ENCODE measurements at places on chromosomes 13 and 19. TPM values are rescaled to one million over a fixed set of nuclear protein-coding genes. Genes with fewer than 3 reads are reported as not detected.

CEBPA gene
- 0.13 TPM for total RNA-seq

SLC8A2 gene
- total RNA-seq: not detected

EFNB2 gene
- 77.6 TPM for total RNA-seq

ATP4A gene
- total RNA-seq: not detected

LAIR1 gene
- total RNA-seq: not detected

SLC10A2 gene
- total RNA-seq: not detected

GJB2 gene
- 0.14 TPM for total RNA-seq

SIGLEC5 gene
- total RNA-seq: not detected

SERP2 gene
- 0.35 TPM for total RNA-seq

PLIN4 gene
- under 0.01 TPM for total RNA-seq

KLK12 gene
- total RNA-seq: not detected

EDDM13 gene
- total RNA-seq: 0.46 TPM

ERICH6B gene
- total RNA-seq: not detected

SOX1 gene
- not detected for total RNA-seq

ZNF583 gene
- 6.3 TPM for total RNA-seq

CCDC70 gene
- total RNA-seq: not detected

LILRB2 gene
- total RNA-seq: not detected

RUBCNL gene
- not detected for total RNA-seq
